Prostate gland (tissue), 2 donors: ENCODE measurements at places on chromosomes 4 and X. TPM values are rescaled to one million over a fixed set of nuclear protein-coding genes. Genes with fewer than 3 reads are reported as not detected.

DNA sequence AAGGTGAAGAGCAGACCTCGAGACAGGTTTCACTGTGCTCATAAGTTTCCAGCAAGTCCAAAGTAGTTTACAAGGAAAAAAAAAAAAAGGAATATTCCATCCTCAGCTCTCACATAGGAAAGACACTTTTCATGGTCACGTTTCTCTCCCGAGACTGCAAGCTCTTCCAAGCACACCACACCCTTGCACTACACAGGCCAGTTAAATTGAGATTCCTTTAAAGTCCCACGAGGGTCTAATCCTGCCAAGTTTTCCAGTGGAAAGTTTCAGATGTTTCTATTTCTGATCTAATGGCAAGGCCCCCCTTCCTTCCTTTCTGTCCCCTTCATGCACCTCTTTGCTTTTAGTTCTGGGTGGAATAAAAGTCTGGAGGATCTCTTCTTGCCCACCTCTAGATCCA is 67.9 kb upstream of the PCDH19 start:
- DNase-seq = no peak

GRCh38 chrX:2490634-2491033 is 10.1 kb downstream of the DHRSX start:
- DNase-seq = no peak

- no peak for DNase-seq
Observed at GRCh38 chrX:36407836-36408235, 488.3 kb downstream of the CFAP47 start.

DNA sequence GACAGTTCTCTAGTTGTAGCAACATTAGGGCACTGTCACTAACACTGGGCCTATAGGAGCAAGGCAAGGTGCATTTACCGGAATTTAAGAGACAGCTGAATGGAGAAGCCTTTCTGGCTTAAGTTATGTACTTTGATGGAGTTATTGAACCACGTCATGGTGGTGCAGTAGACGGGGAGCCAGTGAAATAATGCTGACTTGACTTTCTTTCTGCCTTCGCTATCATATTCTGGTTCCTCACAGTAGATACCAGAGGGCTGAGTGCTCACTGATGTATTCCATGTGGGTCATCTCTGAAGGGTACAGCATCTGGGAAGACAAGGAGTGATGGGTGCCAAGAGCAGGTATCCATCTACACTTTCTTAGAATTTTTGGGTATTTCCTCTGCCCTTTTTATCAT is 802.8 kb downstream of the FSTL5 start:
- no peak for DNase-seq

DNA sequence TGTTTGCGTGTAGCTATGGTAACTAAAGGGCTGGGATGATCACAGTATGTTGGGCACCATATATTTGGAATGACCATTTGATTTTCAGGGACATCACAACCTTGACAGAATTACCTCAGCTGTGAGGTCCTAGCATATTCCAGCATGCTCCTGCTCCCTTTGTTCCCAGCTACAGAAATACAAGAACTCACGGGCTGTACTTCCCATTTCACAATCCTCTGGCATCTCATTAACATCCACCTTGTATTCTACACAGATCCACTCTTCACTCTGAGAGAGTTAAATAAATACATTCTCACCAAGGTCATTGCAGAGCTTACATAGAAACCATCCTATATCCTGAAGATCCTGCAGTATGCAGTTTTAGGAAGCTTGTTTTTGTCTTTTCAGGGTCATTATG is 169.7 kb downstream of the FRMPD4 start:
- no peak for DNase-seq

DNA sequence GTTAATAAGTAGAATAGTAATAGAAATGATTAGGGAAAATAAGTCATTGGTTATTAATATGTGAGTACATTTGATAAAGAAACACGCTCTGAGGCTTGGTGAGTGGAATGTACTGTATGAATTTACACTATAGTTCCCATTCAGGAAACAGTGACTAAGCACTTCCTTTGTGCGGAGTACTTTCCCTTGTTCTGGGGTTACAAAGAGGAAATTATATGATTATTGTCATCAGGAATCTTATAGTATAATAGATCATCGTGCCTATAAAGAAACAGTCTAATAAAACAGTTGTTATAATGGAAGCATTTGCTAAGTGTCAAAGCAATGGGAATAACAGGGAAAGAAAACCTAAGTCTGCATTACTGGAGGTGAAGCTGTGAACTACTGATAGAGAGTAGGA is 138.0 kb downstream of the RPA4 start:
- no peak for DNase-seq

DNA sequence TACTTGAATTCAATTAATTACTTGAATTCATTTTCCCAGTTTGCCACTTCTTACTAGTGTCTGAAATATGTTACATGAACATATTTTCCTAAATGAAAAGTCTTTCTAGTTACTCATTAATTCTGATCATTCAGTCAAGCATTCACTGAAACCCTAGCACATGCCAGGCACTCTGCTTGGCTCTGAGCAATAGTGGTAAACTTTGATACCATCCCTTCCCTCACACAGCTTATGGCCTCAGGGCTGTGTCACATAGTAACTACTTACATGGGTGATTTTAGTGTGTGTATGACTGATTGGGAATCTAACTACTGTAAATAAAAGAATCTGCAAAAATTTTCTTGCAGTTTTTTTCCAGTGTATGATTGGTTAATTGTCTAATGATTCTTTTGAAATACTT is 32.7 kb downstream of the METAP1 start:
- no peak for DNase-seq

DNA sequence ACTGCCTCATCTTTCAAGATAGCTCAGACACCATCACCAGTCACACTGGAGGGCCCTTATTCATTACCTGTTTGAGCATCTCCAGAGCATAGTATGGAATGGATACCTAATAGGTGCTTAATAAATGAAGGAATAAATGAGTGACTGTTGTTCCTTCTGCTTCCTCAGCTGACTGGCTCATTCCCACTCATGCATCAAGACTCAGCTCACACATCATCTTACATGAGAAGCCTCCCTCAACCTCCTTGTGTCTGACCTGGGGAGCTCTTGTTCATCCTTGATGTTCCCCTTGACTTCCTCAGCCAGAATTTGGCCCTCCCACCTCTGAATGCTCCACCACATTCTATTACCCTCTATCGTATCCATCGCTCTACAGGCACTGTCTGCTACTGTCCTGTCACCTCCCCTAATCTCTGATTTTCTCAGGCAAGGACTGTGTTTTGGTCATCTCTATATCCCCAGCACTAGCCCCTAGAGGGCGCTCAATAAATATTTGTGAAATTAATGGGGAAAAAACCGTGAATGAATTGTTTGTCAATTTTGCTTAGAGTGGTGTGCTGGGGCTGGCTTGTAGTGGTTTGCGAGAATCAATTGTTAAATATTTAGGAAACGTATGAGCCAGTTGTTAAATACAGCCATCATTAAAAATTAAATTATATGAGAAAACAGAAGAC is 88.3 kb downstream of the NHSL2 start:
- DNase-seq = no peak

DNA sequence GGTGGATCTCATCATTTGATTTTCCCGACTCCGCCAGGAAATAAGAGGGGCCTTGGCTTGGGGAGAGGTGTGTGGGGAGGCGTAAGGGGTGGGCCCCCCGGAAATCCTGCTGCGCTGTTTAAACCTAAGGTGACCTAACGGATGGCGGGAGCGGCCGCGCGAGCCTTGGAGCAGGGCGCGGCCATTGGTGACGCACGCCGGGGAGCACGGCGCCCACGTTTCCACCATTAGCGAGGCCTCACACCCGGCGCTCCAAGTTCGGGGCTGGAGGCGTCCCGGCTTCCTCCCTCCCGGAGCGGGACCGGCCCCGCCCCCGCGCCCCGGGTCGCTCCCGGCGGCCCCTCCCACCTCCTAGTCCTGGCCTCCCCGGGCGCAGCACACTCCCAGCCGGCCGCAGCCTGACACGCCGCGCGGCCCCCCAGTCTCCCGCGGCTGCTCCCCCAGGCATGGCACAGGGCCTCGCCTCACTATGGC is at the start of gene SMS:
Gene SMS, plus strand, starts transcription at position 354 of the 474 bp plus-strand sequence. Its CDS starts 116 bp downstream, at position 470.
- DNase-seq = peak; percentile 58

- no peak for DNase-seq
Observed at GRCh38 chrX:18955676-18956075, 28.2 kb downstream of the PHKA2 start.

- no peak for DNase-seq
Observed at GRCh38 chrX:437661-438390, 51.1 kb upstream of the PPP2R3B start.

DNA sequence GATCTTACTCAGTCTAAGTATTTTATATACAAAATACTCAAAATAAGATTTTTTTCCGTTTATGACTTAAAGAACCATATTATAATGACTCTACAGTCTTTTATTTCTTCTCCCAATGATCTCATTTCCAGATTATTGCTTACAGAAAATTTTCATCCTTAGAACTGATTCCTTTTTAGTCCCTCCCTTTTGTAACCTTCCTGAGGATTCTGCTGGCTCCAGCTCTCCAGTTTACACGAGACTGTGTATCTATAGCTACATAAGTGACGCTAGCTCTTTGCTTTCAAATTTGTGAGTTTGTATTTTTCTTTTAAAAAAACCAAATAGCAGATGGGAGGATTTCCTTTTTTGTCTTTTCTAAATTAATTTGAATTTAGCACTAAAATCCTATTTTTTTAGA is 24.0 kb downstream of the FHDC1 start:
- no peak for DNase-seq

DNA sequence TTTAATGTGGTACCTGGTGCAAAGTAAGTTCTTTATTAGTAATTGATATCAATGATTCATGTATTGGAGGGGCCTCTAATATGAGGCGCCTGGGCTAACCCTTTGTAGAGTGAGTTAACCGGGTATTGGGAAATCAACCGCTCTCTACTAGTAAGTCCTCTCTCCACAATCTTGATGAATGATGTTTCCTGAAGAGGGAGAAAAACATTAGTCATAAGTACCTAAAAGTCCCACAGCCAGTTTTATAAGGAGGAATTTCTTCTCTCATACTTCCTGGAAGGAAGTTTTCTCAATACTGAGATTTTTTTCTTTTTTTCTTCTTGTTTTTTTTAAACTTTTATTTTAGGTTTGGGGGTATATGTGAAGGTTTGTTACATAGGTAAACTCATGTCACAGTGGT is 62.3 kb downstream of the AGTR2 start:
- no peak for DNase-seq

DNA sequence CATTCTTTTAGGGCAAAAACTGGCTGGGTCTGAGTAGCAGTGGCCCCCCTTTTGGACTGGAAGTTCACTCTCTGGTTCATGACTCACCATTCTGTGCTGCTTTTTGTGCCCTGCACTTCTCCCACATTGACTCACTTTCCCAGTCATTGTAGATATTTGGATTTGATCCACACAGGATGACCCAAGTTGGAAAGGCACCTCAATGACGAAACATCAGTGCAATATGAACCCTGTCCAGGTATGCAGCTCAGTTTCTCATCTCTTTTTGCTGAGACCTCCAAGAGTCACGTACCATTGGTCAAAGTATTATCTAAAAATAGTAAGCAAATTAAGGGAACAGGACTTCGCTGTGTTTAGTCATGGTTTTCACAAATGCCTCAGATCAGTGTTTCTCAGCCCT is 92.7 kb downstream of the CBLL2 start:
- no peak for DNase-seq

- DNase-seq = no peak
Observed at GRCh38 chr4:141009931-141010330, 123.3 kb downstream of the RNF150 start.

GRCh38 chr4:165384186-165384585 is 5.4 kb downstream of the CPE start:
- no peak for DNase-seq

DNA sequence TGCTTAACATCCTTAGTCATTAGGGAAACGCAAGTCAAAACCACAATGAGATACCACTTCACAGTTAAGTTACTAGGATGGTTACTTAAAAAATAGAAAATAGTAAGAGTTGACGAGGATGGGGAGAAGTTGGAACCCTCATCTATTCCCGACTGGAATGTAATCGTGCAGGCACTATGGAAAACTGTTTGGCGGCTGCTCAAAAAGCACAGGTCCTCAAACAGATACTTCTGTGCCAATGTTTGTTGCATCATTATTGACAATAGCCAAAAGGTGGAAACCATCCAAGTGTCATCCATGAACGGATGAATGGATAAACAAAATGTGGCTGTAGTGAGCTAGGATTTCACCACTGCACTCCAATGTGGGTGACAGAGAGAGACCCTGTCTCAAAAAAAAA is 11.7 kb downstream of the CTAG1B start:
- DNase-seq = peak; percentile 27

DNA sequence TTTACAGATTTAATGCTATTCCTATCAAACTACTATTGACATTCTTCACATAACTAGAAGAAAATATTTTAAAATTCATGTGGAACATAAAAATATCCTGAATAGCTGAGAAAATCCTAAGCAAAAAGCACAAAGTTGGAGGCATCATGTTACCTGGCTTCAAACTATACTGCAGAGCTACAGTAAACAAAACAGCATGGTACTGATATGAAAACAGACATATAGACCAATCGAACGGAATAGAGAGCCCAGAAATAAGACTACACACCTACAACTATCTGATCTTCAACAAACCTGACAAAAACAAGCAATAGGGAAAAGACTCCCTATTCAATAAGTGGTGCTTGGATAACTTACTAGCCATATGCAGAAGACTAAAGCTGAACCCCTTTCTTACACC is 273.4 kb upstream of the GRIA3 start:
- no peak for DNase-seq

DNA sequence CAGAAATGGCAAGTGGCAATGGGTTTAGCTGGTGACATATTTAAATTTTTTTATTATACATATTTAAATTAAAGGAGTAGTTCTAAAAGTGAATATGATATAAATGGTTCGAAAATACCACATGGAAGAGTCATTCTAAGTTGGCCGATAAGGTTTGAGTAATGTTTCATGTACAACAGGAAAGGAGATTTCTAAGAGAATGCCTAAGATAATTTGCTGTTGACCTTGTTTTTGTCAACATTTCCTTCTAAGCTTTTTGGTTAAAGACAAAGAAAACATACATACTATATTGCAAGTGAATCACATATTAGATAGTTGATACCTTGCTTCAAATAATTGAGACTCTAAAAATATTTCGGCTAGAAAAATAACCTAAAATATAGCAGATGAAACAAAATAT is 526.6 kb upstream of the SLIT2 start:
- DNase-seq = no peak

GRCh38 chr4:15182600-15183220 is 180.4 kb downstream of the CPEB2 start:
- no peak for DNase-seq

- no peak for DNase-seq
Observed at GRCh38 chr4:75069493-75070074, 136.7 kb downstream of the PARM1 start.

The GAGE13 gene
- total RNA-seq = not detected

The ZFP42 gene
- total RNA-seq = not detected

The FREM3 gene
- total RNA-seq = not detected

The ANXA10 gene
- total RNA-seq = not detected

The ATP2B3 gene
- not detected for total RNA-seq

The RS1 gene
- not detected for total RNA-seq

The HERC6 gene
- total RNA-seq = 16.0 TPM

The CT45A5 gene
- 1.0 TPM for total RNA-seq

The STAP1 gene
- total RNA-seq = not detected

The SPANXD gene
- total RNA-seq = not detected

The HS6ST2 gene
- 6.1 TPM for total RNA-seq

The MXRA5 gene
- 7.4 TPM for total RNA-seq
